Natural killer cell treated with Interleukin-12 subunit alpha and Interleukin-12 subunit beta and Interleukin-15 and Interleukin-18, amount 100 ng/mL, for 72 hours (primary cell): ENCODE measurements at places on chromosomes 7 and 10. TPM values are rescaled to one million over a fixed set of nuclear protein-coding genes. Genes with fewer than 3 reads are reported as not detected.

Gene OR9A2
- not detected for total RNA-seq

Gene OPALIN
- not detected for total RNA-seq

Gene ABI1
- 42.1 TPM for total RNA-seq

Gene HNRNPA2B1
- 1,096 TPM for total RNA-seq

Gene BTBD16
- total RNA-seq: not detected

Gene HOXA5
- 0.64 TPM for total RNA-seq

Gene PNLIP
- not detected for total RNA-seq

GRCh38 chr10:986881-987619 lies 1.2 kb upstream of the GTPBP4 start:
- DNase-seq: no peak

- peak; percentile 63 for DNase-seq
These were observed 19.2 kb upstream of the SMO start for GRCh38 chr7:129169171-129169671.

DNA sequence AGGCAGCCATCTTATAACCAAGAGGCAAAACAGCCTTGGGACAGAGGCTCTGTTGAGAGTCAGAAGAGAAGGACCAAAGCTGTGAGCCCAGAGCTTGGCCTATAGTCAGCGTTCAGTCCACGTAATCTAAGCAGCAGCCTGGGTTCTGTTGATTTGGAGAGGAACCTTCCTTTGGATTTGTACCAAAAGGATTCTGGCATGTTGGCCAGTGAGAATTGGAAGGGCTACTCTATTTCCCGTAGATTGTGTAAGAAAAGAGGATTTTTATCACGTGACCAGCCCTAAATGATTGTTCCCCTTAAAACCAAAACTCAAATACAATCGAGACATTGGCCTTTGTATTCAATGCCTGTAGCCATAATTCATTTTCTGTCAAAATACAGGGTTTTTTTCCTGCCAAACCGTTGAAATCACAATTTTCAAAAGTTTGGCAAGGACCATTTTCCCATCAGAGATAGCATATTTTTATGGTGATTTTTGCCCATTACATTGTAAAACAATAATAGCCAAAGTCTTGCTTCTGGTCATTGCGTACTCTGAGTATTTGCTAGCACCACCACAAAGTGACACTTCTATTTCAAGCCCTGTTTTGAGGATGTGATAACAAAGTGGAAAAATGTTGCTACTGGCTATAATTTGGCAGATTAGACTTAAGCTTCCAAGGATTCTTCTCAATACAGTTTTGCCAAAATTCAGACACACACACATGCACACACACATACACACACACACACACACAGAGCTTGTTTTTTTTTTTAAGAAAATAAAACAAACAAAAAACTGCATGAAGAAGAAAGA lies 23.1 kb upstream of the BMPER start:
- DNase-seq: no peak

GRCh38 chr10:112949875-112950507 lies at the start of gene TCF7L2:
Gene TCF7L2 (plus strand): TSS chr10:112950247. CDS start chr10:112950757, 510 bp downstream.
- DNase-seq: peak; percentile 72

- no peak for DNase-seq
These were observed 4.1 kb upstream of the PRSS1 start for GRCh38 chr7:142745091-142745635.

DNA sequence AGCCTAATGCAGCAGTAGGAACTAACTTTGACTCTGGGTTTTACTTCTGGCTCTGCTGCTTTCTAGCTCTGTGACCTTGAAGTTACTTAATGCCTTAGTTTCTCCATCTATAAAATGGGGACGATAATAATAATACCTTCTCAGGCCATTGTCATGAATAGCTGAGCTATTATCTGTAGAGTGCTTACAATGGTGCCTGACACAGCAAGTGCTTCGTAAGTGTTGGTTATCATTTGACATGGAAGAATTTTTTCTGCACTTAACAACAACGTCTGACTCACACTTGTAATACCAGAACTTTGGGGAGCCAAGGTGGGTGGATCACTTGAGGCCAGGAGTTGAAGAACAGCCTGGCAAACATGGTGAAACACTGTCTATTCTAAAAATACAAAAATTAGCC lies 140.5 kb downstream of the ARL4A start:
- no peak for DNase-seq

GRCh38 chr7:29401769-29402168 lies 161.9 kb upstream of the PRR15 start:
- DNase-seq: no peak

GRCh38 chr7:124843336-124843735 lies 77.7 kb upstream of the GPR37 start:
- DNase-seq: no peak

DNA sequence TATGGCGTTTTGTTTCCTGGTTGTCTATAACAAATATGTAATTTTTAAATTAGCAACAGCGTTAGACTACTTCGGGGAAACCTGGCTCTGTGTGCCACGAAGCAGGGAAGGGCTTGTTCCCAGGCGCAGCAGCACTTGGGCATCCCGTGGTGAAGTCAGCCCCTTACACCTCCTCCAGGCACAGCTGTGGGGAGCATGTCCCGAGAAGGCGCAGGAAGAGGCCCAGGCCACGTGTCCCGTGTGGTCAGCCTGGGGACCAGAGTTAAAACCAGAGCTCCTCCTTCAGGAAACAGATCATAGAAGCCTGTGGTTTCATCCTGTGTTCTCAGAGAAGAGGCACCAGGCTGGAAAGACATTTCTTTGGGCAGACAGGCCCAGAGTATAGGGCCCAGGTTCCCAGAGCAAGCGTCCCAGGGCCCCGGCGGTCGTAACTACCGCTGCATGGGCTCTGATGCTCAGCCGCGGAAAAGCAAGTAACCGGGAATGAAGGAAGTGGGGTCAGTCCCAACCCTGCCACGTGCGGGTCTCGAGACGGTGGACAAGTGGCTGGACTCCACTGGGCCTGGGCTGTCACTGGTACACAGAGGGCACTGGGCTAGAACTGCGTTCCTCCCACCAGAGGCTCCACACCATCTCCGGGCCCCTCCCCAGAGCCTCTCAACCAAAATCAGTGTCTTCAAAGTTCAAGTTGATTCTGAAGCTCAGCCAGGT lies 7.1 kb downstream of the NUDT1 start:
- peak; percentile 76 for DNase-seq

GRCh38 chr10:122531939-122532338 lies 28.6 kb upstream of the DMBT1 start:
- DNase-seq: no peak

DNA sequence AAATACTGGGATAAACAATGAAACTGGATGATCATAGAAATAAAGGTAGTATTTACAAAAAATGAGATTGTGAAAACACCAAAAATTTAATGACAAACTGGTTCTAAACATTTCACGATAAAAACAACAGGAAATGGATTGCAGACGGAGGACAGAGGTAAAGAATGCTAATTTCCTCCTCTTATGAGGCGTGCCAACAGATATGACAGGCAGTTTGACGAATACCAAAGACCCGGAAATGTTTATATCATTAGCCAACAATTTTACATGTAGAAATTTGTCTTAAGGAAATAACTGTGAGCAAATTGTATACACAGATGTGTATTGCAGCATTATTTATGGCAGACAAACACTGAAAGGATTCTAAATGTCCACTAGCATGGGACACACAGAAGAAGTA lies 162.0 kb upstream of the MGMT start:
- no peak for DNase-seq

GRCh38 chr10:79353000-79353406 lies 5.7 kb downstream of the PPIF start:
- DNase-seq: no peak

- no peak for DNase-seq
These were observed 511.7 kb downstream of the PLXDC2 start for GRCh38 chr10:20327954-20328353.

DNA sequence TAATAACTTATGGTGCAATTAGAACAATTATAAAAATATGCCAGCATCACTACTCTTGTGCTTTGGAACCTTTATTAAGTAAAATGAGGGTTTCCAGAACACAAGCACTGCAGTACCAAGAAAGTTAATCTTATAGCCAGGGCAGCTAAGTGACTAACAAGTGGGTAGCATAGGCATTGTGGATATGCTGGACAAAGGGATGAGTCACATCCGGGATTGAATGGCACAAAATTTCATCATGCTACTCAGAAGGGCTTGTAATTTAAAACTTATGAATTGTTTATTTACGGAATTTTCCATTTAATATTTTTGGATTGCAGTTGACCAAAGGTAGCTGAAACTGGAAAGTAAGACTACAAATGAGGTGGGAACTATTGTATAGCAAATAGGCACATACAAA lies 250.6 kb downstream of the C7orf25 start:
- no peak for DNase-seq

DNA sequence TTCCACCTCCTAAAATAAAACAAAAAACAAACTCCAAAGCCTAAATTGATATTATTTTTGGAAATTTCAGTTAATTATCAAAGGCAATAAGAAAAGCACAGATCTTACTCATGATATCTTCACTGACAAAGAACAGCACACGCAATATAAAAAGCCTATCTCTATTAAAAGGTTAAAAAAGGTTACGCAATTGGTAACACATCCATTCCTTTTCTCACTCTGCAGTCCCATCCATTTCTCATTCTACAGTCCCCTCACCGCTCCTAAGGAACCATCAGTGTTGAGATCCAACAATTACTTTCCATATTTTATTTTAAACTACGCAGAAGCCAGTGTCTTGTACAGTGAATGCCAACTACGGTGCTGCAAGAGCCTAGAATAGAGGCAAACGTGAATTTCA lies 1.3 kb downstream of the SEC61G start:
- no peak for DNase-seq

- DNase-seq: no peak
These were observed 45.2 kb downstream of the PPP1R3A start for GRCh38 chr7:113873554-113874151.

GRCh38 chr10:79483948-79484347 lies 28.4 kb upstream of the EIF5AL1 start:
- no peak for DNase-seq
